Naive B cell (primary cell): ENCODE measurements at places on chromosomes 12 and 14.

DNA sequence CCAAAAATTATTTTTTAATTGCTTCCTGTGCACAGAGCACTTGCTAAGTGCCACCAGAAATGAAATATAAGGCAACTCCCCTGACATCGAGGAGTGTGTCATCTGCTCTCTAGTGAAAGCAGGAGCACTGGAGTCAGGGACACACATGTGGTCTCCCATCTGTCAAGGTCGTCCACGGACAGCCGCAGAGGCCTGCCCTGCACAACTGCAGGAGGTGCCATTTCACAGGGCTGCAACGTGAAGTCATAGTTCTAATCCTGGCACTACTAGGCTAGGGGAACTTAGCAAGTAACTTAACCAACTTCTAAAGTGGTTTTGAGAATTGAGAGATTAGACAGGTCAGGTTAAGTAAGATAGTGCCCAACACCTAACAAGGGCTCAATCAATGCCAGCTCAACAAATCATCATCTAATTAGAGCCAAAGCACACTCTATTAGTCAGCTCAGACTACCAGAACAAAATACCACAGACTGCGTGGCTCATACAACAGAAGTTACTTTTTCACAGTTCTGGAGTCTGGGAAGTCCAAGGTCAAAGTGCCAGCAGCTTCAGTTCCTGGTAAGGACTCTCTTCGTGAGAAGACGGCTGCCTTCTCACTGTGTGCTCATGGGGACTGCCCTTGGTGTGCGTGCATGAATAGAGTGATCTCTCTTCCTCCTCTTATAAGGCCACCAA is 30.7 kb downstream of the FOXN3 start:
- no peak for DNase-seq
- peak overlapping the region; percentile 81 for H3K27ac ChIP-seq
- no peaks in the 10 kb centered on the region for H3K27me3 ChIP-seq

DNA sequence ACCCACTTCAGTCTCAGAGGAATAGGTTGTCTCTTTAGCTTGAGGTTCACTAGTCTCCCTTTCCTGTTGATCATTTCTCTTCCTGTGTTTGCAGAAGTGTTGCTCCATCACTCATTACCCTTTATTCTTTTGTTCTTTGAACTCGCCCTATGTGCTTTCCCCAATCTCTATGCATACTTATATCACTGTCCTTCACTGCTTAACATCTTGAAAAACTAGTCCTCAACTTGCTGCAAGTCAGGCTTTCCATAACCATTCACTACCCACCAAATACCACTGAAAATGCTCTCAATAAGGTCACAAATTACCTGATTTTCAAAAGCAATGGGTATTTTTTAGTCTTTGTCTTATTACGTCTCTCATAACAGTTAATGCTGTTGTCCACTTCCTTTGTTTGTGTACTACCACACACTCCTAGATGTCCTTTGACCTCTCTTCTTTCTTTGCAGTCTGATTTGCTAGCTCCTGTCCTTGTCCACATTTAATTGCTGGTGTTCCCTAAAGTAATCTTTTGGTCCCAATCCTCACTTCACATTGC is 80.8 kb downstream of the RIC8B start:
- no peak for DNase-seq
- no peaks in the 10 kb centered on the region for H3K36me3 ChIP-seq
- no peak overlapping the region for H3K4me3 ChIP-seq
- H3K27ac ChIP-seq = no peak overlapping the region

DNA sequence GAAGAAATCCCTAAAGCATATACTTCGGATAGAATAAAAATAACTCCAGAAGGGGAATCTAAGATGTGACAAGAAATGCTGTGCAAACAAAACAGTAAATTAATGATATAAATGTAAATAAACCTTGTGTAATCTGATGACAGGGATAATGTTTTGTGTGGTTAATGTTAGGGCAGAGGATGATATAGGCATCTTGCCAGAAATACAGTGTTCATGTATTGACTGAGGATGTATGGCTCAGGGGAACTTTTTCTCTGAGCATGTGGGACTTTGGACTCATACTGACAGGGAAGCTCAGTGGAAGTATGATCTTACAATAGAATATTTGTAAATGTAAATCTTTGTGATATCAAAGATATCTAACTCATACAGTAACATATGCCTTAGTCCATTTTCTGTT is 420.2 kb downstream of the TMTC2 start:
- no peaks in the 10 kb centered on the region for H3K27me3 ChIP-seq
- no peaks in the 10 kb centered on the region for H3K4me1 ChIP-seq
- H3K27ac ChIP-seq = no peak overlapping the region
- no peak for DNase-seq

DNA sequence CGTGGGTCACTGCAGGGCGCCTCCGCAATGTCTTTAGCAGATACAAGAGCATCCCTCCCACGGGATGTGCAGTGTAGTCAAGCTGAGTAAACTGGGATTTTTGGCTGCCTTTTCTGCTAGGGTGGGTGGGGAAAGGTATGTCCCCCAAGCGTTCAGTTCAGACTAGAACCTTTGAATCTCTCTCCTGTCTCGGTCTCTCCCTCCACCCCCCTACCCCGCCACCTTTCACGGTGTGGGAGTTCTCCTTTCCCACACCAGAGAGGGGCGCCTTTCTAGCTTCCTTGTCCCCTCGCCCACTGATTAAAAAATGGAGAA is 525 bp upstream of the FAR2 start:
- DNase-seq = no peak
- H3K36me3 ChIP-seq = no peaks in the 10 kb centered on the region
- peaks cover 34% of the 10 kb centered on the region for H3K27me3 ChIP-seq
- no peak overlapping the region for H3K27ac ChIP-seq

DNA sequence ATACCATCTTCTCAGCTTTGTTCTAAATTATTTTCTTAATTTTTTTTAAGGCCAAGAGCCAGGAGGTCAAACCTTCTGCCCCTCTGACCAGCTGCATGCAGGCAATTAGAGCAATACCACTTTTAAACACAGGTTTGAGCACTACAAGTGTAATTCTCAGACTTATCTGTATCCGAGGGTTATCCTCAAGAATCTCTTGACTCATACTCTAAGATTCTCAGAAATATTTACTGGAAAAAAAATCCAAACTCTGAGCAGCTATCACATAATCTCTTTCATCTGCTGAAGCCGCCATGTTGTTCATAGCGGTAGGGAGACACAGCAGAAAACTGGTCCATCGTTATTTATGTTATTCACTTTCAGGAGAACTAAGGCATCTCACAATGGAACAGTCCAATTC is 27.4 kb upstream of the PTHLH start:
- H3K27ac ChIP-seq = no peak overlapping the region
- no peaks in the 10 kb centered on the region for H3K4me1 ChIP-seq
- no peak overlapping the region for H3K4me3 ChIP-seq
- no peaks in the 10 kb centered on the region for H3K36me3 ChIP-seq
- DNase-seq = no peak

GRCh38 chr14:95156161-95157047 is 925 bp downstream of the DICER1 start:
- DNase-seq = no peak
- H3K4me1 ChIP-seq = peaks cover 61% of the 10 kb centered on the region
- peak overlapping the region; percentile 81 for H3K4me3 ChIP-seq
- no peaks in the 10 kb centered on the region for H3K36me3 ChIP-seq
- no peaks in the 10 kb centered on the region for H3K27me3 ChIP-seq

- H3K27me3 ChIP-seq = no peaks in the 10 kb centered on the region
- peaks cover 6% of the 10 kb centered on the region for H3K36me3 ChIP-seq
- peak; percentile 18 for DNase-seq
- no peak overlapping the region for H3K27ac ChIP-seq
Observed at GRCh38 chr12:91562476-91562875, 379.9 kb upstream of the DCN start.

- no peaks in the 10 kb centered on the region for H3K36me3 ChIP-seq
Observed at GRCh38 chr14:69983317-69983716, 104.1 kb downstream of the SMOC1 start.

DNA sequence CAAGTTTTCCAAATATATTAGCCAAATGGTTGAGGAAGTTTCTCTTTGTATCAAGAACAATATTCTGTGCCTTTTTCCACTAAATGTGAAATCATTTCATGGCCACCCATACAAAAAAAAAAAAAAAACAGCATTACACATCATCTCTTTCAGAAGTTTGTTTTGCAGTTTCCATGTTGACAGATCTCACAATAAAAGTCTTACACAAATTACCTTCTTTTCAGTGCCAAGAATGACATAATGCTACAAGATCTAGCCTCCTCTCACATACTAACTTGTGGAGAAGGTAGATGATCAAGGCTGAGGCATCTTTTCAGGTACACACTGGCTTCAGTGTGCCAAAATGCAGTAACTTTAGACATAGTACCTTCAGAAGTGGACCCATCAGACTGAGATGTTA is 35.3 kb downstream of the PRKD1 start:
- no peak for DNase-seq
- no peak overlapping the region for H3K4me3 ChIP-seq
- H3K27ac ChIP-seq = no peak overlapping the region
- H3K27me3 ChIP-seq = no peaks in the 10 kb centered on the region
- H3K4me1 ChIP-seq = no peaks in the 10 kb centered on the region

- peak; percentile 6 for DNase-seq
- no peak overlapping the region for H3K27ac ChIP-seq
- H3K4me3 ChIP-seq = no peak overlapping the region
- no peaks in the 10 kb centered on the region for H3K36me3 ChIP-seq
- no peaks in the 10 kb centered on the region for H3K4me1 ChIP-seq
Observed at GRCh38 chr14:80136358-80136757, 74.9 kb downstream of the DIO2 start.

DNA sequence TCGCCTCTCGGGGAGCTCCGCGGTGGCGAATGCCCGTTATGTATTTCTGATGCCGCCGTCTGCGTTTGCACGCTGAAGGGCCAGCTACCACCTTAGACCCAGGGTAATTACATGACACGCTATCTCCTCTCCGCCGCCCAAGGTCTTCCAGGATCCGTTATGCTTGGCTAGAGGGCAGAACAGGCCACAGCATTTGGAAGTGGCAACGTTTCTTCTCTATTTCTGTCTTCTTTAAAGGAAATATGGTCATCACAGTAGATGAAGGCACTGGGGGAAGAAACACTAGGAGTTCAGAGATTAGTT is 861 bp upstream of the MDGA2 start:
- H3K27me3 ChIP-seq = peaks cover 20% of the 10 kb centered on the region
- H3K27ac ChIP-seq = no peak overlapping the region
- H3K4me1 ChIP-seq = no peaks in the 10 kb centered on the region

GRCh38 chr14:21268617-21269251 is 508 bp downstream of the HNRNPC start:
- peaks cover 15% of the 10 kb centered on the region for H3K36me3 ChIP-seq
- DNase-seq = peak; percentile 24
- peaks cover 21% of the 10 kb centered on the region for H3K4me1 ChIP-seq
- H3K27ac ChIP-seq = peak overlapping the region; percentile 100
- H3K4me3 ChIP-seq = peak overlapping the region; percentile 100

GRCh38 chr12:67754933-67755697 is 106.6 kb downstream of the DYRK2 start:
- peaks cover 24% of the 10 kb centered on the region for H3K4me1 ChIP-seq
- H3K4me3 ChIP-seq = no peak overlapping the region
- H3K27me3 ChIP-seq = peaks cover 7% of the 10 kb centered on the region
- H3K36me3 ChIP-seq = no peaks in the 10 kb centered on the region
- DNase-seq = peak; percentile 6

DNA sequence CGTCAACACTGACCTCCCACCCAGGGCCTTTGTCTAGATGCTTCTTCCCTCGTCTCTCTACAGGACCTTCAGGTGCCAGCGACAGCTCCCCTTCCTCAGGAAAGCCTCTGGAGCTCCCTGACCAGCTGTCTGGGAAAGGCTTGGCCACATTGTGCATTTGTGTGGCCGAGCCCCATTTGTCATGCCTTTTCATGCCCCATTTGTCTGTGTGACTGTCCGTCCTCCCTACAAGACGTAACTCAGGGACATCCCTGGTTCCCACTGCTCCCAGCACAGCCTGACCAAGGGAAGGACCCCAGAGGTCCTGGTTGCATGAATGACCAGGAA is 23.8 kb downstream of the ZFYVE21 start:
- peak overlapping the region; percentile 49 for H3K27ac ChIP-seq
- H3K4me1 ChIP-seq = no peaks in the 10 kb centered on the region
- no peaks in the 10 kb centered on the region for H3K36me3 ChIP-seq
- no peak for DNase-seq

DNA sequence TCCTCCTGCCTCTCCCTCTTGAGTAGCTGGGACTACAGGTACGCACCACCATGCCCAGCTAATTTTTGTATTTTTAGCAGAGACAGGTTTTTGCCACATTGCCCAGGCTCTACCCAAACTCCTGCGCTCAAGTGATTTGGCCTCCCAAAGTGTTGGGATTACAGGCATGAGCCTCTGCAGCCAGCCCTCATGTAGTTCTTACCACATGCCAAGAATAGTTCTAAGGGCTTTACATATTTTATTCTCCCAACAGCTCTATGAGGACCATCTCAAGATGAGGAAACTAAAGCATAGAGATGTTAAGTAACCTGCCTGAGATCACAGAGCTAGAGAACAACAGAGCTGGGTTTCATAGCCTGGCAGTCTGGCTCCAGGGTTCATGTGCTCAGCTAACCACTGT is 37.9 kb upstream of the ALDH2 start:
- no peaks in the 10 kb centered on the region for H3K4me1 ChIP-seq
- no peak overlapping the region for H3K27ac ChIP-seq
- no peaks in the 10 kb centered on the region for H3K27me3 ChIP-seq
- no peak overlapping the region for H3K4me3 ChIP-seq
- peaks cover 16% of the 10 kb centered on the region for H3K36me3 ChIP-seq

DNA sequence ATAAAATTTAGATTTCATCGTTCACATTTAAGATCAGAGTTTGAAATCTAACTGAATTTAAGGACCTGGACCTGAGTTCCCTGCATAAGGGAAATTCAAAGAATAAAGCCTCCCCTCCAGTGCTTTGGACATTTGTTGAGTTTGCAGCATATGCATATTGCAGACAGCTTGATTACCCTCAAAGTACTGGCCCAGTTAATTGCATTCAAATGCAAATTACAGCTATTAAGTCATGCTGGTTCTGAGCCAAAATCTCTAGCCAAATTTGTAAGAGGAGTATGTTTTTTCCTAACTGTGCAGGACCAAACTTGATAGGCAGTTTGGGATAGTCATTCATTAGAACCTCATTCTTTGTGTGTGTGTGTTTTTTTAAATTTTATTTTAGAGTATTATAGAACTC is 9.1 kb upstream of the KIF21A start:
- no peak for DNase-seq
- no peaks in the 10 kb centered on the region for H3K36me3 ChIP-seq
- H3K4me3 ChIP-seq = no peak overlapping the region
- H3K27me3 ChIP-seq = peaks cover 41% of the 10 kb centered on the region
- H3K4me1 ChIP-seq = no peaks in the 10 kb centered on the region
- H3K27ac ChIP-seq = no peak overlapping the region

GRCh38 chr12:5718680-5719079 is 226.4 kb downstream of the ANO2 start:
- H3K4me1 ChIP-seq = no peaks in the 10 kb centered on the region
- H3K27me3 ChIP-seq = no peaks in the 10 kb centered on the region
- no peak overlapping the region for H3K27ac ChIP-seq

DNA sequence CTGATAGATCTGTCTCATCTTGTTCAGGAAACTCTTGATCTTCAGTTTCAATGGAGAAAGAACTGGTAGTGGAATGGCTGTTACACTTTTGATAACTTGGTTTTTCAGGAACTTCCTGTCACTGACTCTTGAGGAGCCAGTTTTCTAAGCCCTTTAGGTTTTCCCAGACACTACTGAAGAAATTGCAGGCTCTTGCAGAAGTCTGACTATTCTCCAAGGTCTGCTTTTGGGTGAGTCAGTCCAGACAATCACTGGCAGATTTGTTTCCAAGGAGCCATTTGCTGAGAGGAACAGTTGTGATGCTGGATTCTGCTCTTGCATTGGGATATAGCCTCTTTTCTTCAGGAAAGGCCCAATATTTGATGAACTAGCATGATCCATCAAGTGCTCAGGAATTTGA is 468.0 kb downstream of the FUT8 start:
- no peaks in the 10 kb centered on the region for H3K36me3 ChIP-seq
- no peak for DNase-seq
- H3K4me3 ChIP-seq = no peak overlapping the region

- H3K4me3 ChIP-seq = no peak overlapping the region
- H3K36me3 ChIP-seq = peaks cover 1% of the 10 kb centered on the region
- no peak overlapping the region for H3K27ac ChIP-seq
- no peaks in the 10 kb centered on the region for H3K27me3 ChIP-seq
Observed at GRCh38 chr12:40473962-40474361, 218.3 kb upstream of the CNTN1 start.
